ENCODE measurements at places on chromosomes 5 and 9. TPM values are rescaled to one million over a fixed set of nuclear protein-coding genes. Genes with fewer than 3 reads are reported as not detected.

The ZFP62 gene
- 18.1 TPM for total RNA-seq

The PCDHB12 gene
- 2.8 TPM for total RNA-seq

The BTNL3 gene
- total RNA-seq: 0.71 TPM

The PARP8 gene
- total RNA-seq: 59.4 TPM

The ANKRD18A gene
- 2.7 TPM for total RNA-seq

The ENTREP1 gene
- 20.9 TPM for total RNA-seq

The SLC6A19 gene
- not detected for total RNA-seq

DNA sequence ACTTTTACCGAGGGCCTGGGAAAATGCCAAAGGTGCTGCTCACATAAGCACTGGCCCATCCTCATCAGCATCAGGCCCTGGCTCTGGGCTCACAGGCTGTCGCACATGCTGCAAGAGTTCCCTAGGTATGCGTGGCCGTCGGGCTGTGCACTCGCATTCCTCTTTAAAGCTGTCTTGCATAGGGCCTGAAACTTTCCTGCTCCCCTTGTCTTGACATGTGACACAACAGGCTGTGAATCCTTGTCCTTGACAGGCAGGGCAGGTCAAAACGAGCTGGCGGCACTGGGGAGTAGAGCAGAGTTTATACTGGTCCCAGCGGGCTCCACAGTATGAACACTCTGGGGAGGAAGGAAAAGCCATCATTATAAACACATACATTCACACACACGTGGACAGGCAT is 30.7 kb downstream of the TSTD2 start:
- no peak for DNase-seq

GRCh38 chr5:140966293-140967225 is at the start of gene PCDHAC2:
PCDHAC2 (plus strand) TSS chr5:140966476; CDS start chr5:140966767, 291 bp downstream.
- peak; percentile 85 for DNase-seq

DNA sequence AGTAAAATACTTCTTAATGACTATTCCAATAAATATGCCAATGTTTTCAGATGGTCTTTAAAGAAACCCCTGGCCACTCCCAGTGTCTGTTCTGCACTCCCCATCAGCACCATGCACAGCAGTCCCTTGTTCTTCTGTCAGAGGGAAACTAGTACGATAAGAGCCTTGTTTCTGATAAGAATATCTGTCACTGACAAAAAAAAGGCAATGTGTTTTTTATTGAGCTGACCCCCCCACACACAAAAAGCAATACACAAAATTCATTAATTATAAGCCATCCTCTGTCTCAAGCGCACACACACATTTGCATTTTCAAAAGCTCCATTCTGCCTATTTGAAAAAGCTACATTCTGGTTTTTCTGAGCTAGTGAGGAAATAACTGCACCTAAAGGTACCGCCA is 119.1 kb downstream of the ENC1 start:
- no peak for DNase-seq

- DNase-seq: no peak
These were observed 283.3 kb downstream of the TMEM167A start for GRCh38 chr5:82793808-82794419.

DNA sequence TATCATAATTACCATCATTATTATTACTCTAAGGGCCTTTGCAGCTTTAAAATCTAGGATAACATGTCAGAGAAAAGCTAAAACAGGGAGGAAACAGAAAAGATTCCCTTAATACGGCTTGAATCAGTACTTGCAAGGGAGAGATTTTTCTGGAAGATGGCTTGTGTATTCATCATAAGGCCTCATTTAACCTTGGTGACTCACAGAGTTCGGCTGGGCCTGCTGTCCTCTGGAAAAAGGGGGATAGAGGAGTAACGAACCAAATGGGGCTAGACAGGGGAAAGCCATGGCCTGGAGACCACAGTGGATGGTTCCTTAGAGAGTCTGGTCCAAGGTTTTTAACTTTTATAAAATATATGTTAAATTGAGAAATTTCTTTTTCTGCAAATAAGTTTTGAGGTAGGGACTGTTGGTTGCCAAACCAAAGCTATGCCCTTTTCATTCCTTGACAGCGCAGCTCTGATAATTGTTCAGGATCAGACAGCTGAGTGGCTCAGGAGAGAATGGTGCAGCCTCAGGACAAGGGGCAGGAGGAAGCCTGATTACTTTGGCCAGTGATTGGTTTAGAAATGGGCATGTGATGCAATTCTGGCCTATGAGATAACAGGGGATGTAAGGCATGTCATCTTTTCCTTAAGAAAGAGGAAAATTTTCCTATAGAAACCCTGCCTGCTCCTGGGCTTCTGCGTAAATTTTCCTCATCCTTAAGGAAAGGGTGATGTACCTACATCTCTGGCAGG is 25.6 kb upstream of the GSN start:
- DNase-seq: no peak

GRCh38 chr9:123457583-123457982 is 101.6 kb downstream of the CRB2 start:
- peak; percentile 24 for DNase-seq

- peak; percentile 99 for DNase-seq
These were observed 430.9 kb downstream of the DMAC1 start for GRCh38 chr9:7368410-7369292.

GRCh38 chr5:174084691-174085154 is 39.2 kb downstream of the NSG2 start:
- DNase-seq: no peak

GRCh38 chr5:147668385-147668784 is 114.1 kb downstream of the JAKMIP2 start:
- no peak for DNase-seq

DNA sequence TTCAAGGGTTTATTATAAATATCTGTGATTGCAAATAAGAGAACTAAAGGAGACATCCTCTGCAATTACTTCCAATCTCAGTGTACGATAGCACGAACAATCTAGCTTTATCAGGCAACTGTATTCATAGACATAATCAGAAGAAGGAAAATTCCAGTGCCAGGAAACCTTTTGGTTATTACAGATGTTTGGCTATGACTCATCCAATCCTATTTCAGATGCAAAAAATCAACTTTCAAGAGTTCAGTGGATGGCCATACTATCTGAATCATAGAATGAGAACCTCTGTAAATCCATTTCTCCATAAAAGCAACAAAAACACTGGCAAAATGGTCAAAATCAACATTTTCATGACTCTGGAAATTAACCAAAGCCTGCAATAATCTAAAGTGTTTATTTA is 37.9 kb downstream of the GAS1 start:
- no peak for DNase-seq

DNA sequence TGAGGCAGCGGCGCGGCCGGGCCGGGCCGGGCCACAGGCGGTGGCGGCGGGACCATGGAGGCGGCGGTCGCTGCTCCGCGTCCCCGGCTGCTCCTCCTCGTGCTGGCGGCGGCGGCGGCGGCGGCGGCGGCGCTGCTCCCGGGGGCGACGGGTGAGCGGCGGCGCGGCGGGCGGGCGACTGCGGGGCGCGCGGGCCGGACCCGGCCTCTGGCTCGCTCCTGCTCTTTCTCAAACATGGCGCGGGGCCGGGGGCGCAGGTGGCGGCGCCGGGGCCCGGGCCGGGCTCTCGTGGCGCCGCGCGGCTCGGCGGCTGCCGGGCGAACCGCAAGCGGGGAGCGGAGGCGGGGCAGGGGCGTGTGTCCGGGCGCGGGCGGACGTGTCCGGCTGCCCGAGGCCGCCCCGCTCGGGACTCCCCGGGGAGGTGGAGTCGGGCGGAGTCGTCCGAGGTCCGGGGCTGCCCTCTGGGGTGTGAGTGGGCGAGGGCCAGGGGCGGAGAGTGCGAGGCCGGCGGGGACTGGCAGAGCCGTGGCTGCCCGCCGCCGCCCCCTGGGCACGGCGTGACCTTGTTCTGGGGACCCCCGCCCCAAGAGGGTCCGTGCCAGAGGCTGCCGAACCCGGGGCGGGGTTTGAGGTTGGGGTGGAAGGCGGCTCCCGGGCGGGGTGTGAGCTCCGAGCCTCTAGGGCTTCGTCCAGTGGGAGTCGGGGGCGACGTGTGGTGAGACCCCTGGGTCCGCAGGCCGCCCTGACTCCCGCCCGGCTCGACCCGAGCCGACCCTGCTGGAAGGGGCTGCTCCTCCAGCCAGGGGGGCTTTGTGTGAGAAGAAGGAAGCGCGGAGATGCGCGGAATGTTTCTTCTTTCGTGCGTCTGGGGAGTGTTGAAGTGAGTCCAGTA is 485 bp downstream of the TGFBR1 start:
- peak; percentile 67 for DNase-seq

- no peak for DNase-seq
These were observed 181.9 kb upstream of the ADRA1B start for GRCh38 chr5:159734366-159734765.

DNA sequence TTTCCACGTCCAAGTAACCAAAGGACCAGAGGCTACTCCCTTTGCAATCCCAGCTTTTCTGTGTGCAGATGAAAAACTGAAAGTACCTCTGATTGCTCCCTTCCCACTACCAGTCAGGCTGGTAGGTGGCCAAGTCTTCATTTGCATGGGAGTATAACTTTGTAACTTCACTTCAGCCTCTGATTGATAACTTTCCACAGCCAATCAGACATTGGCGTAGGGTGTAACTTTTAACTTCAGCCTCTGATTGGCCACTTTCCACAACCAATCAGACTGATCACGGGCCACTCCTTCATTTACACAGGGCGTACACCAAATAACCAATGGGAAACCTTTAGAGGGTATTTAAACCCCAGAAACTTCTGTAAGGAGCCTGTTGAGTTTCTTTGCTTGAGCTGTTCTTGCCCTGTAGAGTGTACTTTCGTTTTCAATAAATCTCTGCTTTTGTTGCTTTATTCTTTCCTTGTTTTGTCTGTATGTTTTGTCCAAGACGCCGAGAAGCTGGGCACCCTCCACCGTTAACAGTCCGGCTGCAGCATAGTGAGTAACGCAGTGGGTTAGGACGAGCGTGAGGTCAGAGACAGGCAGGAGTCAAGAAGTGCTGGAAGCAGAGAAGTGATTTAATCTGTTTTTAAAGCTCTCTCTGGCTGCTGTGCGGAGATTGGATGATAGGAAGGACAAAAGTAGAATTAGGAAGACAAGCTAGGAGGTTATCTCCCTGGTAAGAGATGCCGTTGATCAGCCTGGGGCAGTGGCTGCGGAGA is 3.5 kb upstream of the EXOSC2 start:
- peak; percentile 88 for DNase-seq

- DNase-seq: peak; percentile 24
These were observed 67.4 kb upstream of the HRH2 start for GRCh38 chr5:175590471-175590881.

DNA sequence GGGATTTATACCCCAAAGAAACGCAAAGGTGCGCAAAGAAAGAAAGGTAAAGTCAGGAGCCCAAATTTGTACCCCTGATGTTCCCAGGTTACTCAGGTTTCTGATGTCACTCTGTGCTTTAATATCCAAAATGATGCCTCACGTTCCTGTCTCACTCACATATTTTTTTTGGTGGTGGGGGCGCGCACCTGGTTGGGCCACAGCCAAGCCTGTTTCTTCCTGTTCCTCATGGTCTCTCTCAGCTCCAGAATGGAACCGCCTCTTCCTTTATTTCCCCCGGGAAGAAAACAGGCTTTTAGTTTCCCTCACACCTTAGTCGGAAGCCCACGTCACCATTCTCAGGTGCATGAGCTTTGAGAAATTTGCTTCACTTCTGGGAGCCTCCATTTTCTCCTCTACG is 118.3 kb upstream of the BOD1 start:
- DNase-seq: no peak
